Activated CD8-positive, alpha-beta T cell treated with anti-CD3 and anti-CD28 coated beads for 36 hours (primary cell): ENCODE measurements at places on chromosomes 12 and 14. TPM values are rescaled to one million over a fixed set of nuclear protein-coding genes. Genes with fewer than 3 reads are reported as not detected.

GRCh38 chr14:65791191-65791981 is 378.9 kb downstream of the FUT8 start:
- peak; percentile 38 for DNase-seq

GRCh38 chr12:26229910-26230309 is 34.5 kb downstream of the SSPN start:
- DNase-seq = no peak

- DNase-seq = no peak
Measured at GRCh38 chr12:6235499-6235898, 35.3 kb downstream of the CD9 start.

GRCh38 chr14:100471441-100472093 is 115.7 kb downstream of the BEGAIN start:
- no peak for DNase-seq

GRCh38 chr12:104472748-104473147 is 16.0 kb downstream of the CHST11 start:
- DNase-seq = no peak

- peak; percentile 28 for DNase-seq
Measured at GRCh38 chr12:53327435-53328042, 6.1 kb upstream of the AAAS start.

GRCh38 chr14:65433157-65433556 is 20.6 kb downstream of the FUT8 start:
- no peak for DNase-seq

GRCh38 chr12:39605501-39605900 is 14.1 kb downstream of the ABCD2 start:
- DNase-seq = no peak

Gene OAS2
- 104 TPM for total RNA-seq

DNA sequence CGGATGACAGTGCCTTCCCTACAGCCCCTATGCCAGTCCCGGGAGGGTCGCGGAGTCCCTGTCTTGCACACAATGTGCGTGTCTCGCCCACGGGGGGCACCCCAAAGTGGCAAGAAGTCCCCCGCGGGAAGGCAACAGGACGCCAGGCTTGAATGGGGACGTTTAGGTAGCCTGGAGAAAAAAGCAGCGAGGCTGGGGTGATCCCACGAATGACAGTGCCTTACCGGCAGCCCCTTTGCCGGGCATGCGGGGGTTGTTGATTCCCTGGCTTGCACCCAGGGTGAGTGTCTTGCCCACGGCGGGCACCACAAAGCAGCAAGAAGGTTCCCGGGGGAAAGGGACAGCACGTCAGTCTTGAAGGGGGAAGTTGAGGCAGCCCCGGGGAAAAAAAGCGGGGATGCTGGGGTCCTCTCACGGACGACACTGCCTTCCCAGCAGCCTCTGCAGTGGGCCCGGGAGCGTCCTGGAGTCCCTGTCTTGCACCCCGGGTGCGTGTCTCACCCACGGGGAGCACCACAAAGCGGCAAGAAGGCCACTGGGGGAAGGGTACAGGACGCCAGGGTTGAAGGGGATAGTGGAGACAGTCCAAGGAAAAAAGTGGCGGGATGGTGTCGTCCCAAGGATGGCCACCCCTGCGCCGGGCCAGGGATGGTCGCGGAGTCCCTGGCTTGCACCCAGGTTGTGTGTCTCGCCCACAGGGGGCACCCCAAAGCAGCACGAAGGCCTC is 156.8 kb upstream of the ALG10B start:
- DNase-seq = no peak

Gene DAO
- not detected for total RNA-seq

GRCh38 chr14:71625891-71626701 is 306.1 kb upstream of the RGS6 start:
- no peak for DNase-seq

DNA sequence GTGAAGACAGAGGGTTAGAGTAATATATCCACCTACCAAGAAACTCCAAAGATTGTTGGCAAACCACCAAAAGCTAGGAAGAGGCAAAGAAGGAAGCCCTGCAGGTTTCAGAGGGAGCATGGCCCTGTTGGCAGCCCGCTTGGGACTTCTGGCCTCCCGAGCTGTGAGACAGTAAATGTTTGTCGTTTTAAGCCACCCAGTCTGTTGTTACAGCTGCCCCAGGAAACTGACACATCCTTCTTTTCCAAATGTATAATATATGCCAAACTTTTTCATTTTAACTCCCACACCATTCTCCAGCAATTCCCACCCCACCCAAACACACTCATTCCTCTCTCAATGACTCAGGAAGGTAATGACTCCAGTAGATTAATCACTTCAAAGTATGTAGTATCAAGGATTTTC is 74.0 kb downstream of the RPS29 start:
- no peak for DNase-seq
